Smooth muscle cell of the brain vasculature (primary cell): ENCODE measurements at places on chromosomes 6 and 20.

GRCh38 chr20:4084096-4084495 lies 68.7 kb upstream of the RNF24 start:
- DNase-seq: no peak

DNA sequence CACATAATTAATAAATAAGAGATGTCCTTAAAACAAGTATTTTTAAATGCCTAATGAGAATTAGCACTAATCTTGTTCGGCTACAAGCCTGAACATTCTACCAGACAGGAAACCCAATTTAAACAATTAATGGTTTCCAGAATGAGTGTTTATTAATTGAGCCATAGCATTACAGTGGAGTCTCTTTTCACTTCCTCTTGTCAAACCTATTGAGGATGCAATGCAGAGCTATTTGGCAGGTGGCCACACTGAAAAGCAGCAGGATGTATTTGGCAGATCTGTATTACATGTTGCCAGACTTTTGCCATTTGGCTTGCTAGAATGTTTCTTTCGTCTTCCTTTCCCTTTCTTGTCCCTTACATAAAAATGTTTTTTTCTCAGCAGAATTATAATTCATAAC lies 475.2 kb upstream of the MARCKS start:
- DNase-seq: peak; percentile 61

DNA sequence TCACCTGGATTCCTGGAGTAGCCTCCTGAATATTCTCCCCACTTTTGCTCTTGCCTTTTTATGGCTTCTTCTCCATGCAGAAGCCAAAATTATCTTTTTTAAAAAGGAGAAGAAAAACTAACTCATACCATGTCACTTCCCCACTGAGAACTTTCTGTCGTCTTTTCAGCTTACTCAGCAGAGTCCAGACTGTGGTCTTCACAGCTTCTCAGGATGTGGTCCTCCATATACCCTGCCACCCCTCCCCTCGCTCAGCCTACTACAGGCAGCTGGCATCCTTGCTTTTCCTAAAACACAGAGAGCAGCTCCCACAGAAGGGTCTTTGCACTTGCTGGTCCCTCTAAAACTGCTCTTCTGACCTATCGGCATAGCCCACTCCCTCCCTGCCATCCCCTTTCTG lies 89.4 kb upstream of the ISM1 start:
- no peak for DNase-seq

DNA sequence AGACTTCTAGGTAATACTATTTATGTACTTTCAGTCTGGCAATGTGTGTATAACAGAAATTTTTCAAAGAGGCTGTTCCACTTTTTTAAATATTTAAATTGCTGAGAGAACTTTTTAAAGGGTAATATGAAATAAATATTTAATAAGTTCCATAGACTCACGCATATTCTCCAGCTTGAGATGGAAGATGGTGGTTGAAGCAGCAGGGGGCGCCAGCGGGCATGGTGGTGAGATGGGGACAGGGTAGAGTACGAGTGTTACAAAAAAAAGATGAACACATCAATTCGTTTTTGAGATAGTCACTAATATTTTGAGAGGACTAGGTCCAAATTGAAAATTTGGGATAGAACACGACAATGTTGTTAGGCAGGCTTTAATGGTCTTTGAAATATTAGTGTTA lies 68.4 kb downstream of the RSPO3 start:
- DNase-seq: no peak

- no peak for DNase-seq
These were observed 401.5 kb upstream of the ADGRB3 start for GRCh38 chr6:68233623-68234022.

DNA sequence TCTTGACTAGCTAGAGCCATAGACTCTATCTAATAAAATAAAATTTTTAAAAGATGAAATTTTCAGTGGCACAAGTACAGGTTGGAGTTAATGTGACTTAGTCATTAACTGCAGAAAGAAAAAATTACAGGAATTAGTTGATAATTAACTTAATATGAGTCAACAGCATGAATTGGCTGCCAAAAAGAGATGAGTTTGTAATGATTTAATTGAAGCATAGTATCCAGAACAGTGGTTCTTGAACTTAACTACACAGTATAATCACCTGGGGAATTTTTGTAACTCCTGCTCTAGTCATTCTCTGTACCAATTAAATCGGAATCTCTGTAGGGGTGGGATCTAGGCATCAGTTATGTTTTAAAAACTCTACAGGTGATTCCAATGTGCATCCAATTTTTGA lies 46.3 kb upstream of the HMGN3 start:
- no peak for DNase-seq

DNA sequence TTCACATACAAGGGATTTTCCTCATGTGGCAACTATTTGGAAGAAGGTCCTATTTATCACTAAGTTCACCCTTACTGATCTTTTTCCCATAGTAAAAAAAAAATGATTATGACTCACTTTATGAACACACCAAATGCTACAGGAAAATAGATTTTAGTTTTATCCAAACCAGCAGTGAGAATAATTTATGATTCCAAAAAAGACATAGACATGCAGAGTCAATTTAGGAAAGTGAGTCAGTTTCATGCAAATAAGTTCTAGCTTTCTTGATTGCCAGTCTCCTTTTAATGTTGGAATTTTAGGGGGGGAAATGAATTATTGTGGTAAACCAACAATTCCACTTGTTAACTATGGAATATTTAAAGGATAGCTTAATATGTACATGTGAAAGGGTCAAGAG lies 64.0 kb upstream of the RNF146 start:
- no peak for DNase-seq

- no peak for DNase-seq
These were observed 5.7 kb downstream of the BCL2L1 start for GRCh38 chr20:31716818-31717477.

DNA sequence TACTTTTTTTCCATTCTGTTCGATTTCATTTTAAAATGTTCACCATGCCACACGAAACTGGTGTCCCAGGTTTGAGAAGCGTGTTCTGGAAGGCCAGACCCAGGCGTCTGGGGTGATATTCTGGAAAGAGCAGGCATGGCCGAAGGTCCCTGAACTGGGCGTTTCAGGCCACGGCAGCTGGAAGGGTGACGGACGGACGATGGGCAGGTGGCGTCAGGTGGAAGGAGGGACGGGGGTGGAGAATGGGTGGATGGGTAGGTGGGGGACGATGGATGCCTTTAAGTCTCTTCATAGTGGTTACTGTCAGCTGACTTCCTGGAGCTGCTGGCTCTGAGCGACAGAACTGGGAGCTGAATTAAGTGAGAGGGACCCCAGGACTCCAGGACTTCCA lies 44.6 kb downstream of the CDH4 start:
- DNase-seq: no peak

DNA sequence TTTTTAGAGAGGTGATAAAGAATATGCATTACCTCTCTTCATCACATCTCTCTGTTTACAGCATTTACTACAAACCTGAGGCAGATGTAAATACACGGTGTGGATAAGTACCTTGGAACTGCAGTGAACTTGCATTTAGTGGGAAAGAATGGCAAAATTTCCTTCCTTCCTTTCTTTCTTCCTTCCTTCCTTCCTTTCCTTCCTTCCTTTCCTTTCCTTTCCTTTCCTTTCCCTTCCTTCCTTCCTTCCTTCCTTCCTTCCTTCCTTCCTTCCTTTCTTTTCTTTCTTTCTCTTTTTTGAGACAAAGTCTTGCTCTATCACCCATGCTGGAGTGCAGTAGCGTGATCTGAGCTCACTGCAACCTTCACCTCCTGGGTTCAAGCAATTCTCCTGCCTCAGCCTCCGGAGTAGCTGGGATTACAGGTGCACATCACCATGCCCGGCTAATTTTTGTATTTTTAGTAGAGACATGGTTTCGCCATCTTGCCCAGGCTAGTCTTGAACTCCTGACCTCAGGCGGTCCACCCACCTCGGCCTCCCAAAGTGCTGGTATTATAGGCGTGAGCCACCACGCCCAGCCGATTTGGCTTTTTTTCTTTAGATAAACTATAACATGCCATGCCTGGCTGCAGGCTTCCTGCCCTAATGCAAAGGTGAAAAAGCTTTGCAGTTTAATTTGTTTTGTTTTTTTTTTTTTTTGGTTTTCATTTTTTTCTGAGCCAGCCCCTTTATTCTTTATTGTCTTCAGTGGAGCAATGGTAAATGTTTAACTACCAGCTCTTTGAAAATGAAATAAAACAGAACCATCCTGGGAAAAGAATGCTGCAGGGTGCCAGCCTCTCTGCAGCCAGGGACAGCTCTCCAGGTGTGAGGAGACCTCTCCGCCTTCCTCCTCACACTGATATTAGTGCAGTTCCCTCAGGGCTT lies 64.2 kb upstream of the NEDD9 start:
- no peak for DNase-seq

- DNase-seq: no peak
These were observed 942.9 kb upstream of the EPHA7 start for GRCh38 chr6:94362061-94362864.

GRCh38 chr20:44692932-44693480 lies 22.2 kb upstream of the CCN5 start:
- peak; percentile 89 for DNase-seq

GRCh38 chr6:27752038-27752885 lies 159.9 kb downstream of the OR2B2 start:
- peak; percentile 62 for DNase-seq

GRCh38 chr6:95431637-95432228 lies 145.6 kb upstream of the MANEA start:
- DNase-seq: peak; percentile 4

- DNase-seq: no peak
These were observed 925.5 kb upstream of the EPHA7 start for GRCh38 chr6:94344866-94345265.

- DNase-seq: no peak
These were observed 11.6 kb downstream of the PTPRT start for GRCh38 chr20:43178080-43178479.

- DNase-seq: no peak
These were observed 53.1 kb downstream of the PHACTR1 start for GRCh38 chr6:12769556-12770256.

DNA sequence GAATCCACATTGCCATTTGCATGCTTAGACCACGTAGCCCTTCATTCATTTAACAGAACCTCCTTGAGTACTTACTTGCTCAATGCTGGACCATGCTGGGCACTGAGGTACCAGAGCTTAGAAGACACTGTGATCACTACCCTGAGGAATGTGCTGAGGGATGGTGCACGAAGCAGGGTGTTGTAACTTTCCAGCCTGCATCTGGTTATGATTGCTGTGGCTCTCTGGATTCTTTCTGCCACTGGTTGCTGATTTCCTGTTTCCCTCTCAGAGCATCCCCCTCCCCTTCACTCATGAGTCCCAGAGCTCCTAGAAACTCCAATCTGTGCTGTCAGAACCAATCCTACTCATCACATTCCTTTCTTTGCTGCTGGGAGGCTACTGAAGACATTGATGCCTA lies 537.4 kb downstream of the PTPRT start:
- DNase-seq: no peak

- DNase-seq: no peak
These were observed 88.5 kb downstream of the KIZ start for GRCh38 chr20:21214431-21214830.

GRCh38 chr20:8913456-8913855 lies 155.4 kb upstream of the PLCB4 start:
- DNase-seq: no peak

DNA sequence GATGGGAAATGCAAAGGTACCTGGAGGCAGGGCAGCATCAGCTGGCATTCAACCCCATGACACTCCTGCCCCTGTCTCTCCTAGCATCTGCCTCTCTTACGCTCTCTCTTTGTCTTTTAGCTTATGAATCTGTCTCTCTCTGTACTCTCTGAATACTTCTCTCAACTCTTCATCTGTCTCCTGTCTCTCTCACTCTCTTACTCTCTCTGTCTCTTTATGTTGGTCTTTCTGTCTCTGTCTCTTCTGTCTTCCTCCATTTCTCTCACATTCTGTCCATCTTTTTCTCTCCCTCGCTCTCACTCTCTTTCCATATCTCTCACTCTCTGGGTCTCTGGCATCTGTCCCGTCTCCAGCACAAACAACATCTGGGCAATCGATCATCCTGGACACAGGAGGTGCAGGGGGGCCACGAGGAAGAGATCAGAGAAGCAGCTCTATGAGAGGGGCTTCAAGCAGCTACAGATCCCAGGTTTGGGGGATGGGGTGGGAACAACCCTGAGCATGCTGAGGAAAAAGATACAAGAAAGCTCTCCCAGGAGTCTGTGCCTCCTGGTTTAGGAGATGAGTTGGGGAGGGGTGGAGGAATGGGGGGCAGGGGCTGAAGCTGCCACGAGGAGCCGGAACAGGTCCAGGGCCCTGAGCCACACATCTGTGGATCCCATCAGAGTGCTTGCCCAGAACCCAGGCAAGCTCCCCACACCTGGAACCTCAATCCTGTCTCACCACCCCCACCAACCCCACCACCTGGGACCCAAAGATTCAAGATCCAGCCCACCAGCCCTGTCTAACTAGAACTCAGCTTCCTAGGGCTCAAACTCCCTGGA lies 2.4 kb downstream of the COL11A2 start:
- DNase-seq: no peak

GRCh38 chr6:19180348-19181072 lies 656.7 kb upstream of the ID4 start:
- no peak for DNase-seq

- DNase-seq: no peak
These were observed 28.4 kb downstream of the DLGAP4 start for GRCh38 chr20:36334281-36335205.

DNA sequence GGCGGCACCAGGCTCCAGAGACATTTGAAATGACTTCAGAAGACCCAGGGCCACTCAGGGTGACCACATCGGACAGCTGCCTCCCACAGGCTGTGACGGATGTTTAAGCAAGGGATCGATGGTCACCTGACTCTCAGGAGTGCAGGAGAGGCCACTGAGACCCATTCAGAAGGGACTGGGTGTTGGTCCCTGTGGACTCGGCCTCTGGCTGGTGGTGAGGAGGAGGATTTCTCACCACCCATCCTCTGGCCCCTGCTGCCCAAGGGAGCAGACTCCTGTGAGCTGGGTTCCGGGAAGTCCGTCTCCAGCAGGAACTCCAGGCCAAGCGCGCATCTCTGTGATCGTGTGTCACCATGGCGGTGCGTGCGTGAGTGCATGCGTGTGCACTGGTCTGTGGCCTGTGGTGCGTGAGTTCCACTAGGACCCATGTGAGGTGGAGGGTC lies 25.5 kb downstream of the NPEPL1 start:
- no peak for DNase-seq

DNA sequence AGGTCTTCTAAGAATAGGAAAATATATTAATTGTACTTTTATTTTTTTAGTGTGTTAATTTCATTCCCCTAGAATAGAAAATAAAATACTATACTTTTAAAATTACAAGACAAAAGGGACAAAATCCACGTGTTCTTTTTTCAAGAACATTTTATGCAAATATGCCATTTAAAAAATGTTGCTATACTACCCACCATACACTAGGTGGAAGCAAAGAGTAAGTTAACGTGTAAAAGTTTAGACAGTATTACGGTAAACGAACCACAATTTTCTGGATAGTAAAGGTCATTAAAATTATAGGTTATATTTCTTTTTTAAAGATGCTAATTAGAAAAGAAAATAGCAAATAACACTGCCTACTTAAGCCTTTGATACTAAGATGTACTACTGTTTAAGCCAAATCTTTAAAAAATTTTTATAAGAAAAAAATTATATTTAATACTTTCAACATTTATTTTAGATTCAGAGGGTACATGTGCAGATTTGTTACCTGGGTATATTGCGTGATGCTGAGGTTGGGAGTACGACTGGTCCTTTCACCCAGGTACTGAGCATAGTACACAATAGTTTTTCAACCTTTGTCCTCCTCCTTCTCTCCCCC lies 287.6 kb downstream of the PHF3 start:
- peak; percentile 6 for DNase-seq

GRCh38 chr6:165556116-165556843 lies 106.8 kb downstream of the PDE10A start:
- peak; percentile 50 for DNase-seq
